Kidney (tissue), 22 donors: ENCODE measurements at places on chromosomes 6 and 20. TPM values are rescaled to one million over a fixed set of nuclear protein-coding genes. Genes with fewer than 3 reads are reported as not detected.
A peak's percentile ranks its signal among the peaks of the same experiment; 100 is the strongest.

GRCh38 chr6:136158387-136158821 lies 91.7 kb downstream of the MTFR2 start:
- no peak for DNase-seq

- DNase-seq: no peak
These were observed 130.1 kb upstream of the ASCC3 start for GRCh38 chr6:101011186-101011585.

- no peak for DNase-seq
These were observed 19.9 kb upstream of the MEP1A start for GRCh38 chr6:46773201-46773855.

- peak; percentile 82 for DNase-seq
These were observed 62.6 kb downstream of the FAM50B start for GRCh38 chr6:3911614-3912336.

Gene BANF2
- not detected for polyA plus RNA-seq

Gene VGLL2
- not detected for polyA plus RNA-seq

Gene SERINC1
- 130 TPM for polyA plus RNA-seq

Gene FAM83B
- polyA plus RNA-seq: 0.77 TPM
